ENCODE measurements at places on chromosomes 1 and 21.

DNA sequence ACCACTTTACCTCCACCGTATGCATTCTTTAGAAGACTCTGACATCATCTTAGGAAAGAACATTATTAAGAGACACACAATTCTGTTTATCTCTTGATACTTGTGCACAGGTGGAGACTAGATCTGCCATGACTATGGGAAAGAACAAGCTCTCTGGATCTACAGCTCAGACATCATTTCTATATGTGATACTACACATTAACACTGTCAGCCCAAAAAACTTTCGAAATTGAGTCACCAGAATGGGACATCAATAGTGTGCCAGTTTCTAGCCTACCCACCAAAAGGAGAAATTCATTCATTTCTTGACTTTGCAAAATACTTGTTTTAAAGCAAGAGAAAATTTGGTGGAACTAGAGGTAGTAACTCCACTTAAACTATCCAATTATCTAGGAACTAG is 6.0 kb upstream of the EVI5 start:
- DNase-seq: no peak

DNA sequence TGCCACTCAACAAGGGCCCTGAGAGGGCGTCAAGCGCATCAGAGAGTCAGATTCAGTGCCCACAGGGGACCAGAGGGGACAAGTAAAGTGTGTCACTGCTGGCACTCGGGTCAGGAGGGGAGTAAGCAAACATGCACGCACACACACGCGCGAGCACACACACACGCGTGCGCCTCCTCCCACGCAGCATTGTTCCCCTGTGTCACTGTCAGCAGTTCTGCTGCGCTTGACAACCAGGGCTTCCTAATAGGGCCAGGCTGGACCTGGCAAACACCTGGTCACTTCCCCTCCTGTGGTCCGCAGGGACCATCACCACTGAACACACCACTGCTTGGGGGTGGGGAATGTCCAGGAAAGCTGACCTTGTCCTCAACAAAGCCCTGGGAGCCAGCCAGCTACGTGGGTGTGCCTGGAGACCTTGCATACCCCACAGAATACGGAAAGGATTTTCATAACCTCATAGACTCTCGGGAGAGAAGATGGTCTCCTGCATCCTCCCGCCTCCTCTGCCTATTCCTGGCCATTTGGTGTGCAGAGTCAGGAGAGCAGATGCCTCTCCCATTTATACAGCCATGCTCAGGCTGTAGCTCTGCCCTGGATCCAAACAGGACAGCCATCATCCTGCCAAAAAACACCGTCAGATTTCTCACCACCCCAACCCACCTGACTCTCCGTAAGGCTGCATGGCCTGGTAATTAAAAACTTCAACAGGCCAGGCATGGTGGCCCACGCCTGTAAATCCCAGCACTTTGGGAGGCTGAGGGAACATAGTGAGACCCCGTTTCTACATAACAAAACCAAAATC is 73.2 kb downstream of the SSBP3 start:
- no peak for DNase-seq

- DNase-seq: no peak
Measured at GRCh38 chr1:166876540-166876838, 425 bp upstream of the TADA1 start.

DNA sequence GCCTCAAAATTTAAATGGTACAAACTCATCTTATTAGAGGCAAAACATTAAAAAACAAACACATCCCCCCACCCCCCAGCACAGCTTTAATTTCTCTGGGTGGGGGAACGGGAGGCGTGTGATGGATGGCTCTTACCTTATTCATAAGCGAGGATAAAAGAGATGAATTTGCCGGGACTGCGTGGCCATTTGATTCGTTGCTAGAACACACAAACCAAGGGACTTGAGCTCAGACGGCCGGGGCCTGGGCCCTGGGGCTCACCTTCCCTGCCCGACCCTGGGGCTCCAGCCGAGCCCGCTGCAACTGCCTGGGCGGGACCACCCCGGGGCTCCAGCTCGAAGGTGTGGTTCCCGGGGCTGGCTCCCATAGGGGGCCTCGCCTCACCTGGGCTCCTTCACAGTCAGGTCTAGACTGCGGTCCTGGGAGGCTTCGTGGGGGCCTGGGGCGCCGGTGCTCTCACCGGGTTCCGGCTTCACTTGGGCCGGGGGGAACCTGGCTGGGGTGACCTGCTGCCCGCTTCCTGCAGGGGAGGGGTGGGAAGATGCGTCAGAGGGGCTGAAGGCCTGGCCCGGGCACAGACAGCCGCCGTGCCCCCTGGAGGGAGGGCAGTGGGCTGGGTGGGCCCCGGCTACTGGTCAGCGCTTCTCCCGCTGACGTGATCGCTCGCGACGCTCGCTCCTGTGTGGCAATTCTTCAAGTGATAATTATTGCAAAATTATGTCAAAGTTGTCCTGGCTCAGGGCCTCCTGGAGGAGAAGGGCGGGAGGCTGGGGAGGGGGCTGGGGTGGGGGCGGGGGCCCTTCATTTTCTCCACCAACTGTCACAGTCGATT is 145.7 kb downstream of the CASZ1 start:
- no peak for DNase-seq

DNA sequence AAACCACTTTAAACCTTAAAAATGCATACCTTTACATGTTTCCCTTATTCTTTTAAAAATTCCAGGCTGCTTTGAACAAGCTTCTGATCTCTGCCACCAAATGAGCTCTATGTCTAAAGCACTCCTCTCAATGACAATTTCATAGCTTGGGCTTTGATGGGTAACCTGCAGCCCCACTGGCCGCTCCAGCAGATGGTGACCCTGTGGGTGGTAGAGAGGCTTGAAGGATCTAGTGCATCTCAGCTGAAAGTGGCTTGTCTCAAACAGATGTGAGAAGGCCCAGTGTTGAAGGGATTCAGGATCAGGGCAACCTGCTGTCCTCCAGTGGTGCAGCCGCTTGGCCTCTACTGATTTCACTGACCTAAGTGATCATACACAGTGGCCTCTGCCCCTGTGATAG is 84.7 kb upstream of the IRF2BP2 start:
- DNase-seq: no peak

DNA sequence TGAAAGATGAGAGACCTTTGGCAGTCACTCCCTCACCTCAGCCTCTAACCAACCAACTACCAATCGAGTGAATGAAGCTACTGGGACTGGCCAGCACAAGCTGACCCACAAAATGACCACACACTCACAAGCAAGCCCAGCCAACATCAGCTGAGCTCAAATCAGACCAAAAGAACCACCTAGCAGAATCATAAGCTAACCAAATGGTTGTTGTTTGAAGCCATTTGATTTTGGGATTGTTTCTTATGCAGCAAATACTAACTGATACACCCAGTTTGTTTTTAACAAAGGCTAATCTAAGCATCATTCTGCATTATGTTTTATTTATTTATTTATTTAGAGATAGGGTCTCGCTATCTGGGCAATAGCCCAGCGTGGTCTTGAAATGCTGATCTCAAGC is 310.4 kb downstream of the SETD4 start:
- no peak for DNase-seq

DNA sequence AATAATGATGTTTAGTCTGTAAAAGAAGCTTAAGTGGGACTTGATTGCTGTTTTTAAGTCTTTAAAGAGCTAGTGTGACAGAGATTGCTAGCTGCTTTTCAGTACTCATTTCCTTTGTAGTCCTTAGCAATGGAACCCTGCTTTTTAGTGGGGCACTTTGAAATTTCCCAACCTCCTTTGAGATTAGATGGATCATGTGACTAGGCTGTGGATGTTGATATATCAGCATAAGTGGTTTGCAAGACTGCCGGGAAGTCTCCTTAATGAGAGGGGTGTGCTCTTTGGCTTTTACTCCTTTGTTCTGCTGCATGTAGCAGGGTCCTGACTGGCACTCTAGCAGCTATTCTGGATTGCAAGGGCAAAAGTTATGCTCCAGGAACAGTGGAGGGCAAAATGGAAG is 11.2 kb upstream of the RCOR3 start:
- no peak for DNase-seq

DNA sequence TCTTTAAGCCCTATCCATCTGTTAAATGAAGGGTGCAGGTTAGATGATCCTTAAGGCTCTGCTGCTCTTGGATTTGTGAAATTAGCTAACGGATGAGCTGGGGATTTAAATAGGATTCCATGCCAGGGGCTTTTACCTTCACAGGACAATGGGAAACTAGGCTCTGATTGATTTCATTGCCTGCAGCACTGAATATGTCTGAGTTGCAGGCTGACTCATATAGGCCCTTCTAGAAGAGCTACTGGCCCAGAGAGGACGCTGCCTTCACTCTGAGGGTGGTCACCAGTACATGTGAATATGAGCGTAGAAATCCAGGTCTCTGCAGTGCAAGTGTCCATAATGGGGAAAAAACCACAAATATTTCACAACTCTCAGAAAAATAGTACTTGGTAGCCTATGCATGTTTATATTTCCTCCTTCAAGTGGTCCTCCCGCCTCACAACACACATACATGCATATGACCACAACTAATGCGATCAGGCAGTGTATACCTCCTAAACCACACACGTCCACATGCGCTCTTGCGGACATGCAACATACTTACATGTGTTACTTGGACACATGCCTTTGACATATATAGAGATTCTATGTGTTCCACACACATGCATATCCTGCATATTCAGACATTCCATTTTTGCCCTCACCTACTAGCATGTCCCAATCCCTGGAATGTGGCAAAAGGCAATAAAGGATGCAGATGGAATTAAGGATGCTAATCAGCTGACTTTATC is 233.8 kb upstream of the JUN start:
- DNase-seq: no peak

- no peak for DNase-seq
Measured at GRCh38 chr1:41515131-41515678, 30.7 kb upstream of the EDN2 start.

DNA sequence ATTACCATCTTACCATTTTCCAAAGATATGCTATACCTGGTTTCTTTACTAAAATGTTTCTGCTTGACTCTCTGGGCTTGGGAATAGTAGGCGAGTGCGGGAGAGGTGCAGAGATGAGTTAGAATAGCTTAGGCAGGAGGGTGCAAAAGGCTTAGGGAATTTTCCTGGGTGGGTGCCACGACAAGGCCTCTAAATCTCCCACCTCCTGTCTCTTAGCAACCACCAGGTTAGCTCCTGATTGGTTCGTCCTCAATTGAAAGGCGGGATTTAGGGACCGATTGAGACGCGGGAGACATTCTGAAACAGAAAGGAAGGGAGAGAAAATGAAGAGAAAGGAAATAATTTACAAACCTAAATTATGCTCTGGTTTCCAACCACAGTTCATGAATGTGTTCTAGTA is 3.1 kb downstream of the ACKR1 start:
- no peak for DNase-seq

DNA sequence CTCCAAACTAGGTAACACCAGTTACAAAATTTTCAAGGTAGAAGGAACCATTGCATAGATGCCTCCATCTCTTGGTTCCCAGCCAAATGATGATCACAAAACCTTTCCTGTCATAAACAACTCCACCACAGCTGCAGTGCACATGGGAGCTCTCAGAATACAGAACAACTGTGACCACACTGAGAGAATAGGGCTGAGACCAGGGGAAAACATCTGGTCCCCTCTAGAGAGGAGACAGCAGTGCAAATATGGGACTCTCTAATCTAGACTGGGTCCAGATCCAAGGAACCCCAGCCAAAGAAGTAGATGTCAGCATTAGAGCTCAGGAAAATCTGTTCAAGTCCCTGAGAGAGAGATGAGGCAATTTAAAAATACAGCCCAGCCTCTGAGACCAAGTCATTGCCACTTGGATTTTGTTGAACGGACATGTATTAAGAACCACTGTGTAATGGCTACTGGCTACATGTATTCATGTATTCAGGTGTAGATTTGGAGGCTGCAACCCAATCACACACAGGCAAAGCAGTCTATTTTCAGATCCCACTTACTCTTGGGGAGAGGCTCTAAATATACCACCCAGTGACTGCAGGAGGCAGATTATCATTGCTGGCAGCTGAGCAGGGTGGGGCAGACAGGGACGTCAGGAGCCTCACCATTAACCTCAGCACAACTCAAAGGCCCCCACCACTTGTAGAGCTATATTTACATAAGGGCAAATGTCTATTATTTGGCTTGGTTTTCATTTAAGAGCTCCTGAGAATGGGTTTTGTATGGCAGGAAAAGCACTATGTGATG is 7.6 kb upstream of the RXRG start:
- DNase-seq: no peak

DNA sequence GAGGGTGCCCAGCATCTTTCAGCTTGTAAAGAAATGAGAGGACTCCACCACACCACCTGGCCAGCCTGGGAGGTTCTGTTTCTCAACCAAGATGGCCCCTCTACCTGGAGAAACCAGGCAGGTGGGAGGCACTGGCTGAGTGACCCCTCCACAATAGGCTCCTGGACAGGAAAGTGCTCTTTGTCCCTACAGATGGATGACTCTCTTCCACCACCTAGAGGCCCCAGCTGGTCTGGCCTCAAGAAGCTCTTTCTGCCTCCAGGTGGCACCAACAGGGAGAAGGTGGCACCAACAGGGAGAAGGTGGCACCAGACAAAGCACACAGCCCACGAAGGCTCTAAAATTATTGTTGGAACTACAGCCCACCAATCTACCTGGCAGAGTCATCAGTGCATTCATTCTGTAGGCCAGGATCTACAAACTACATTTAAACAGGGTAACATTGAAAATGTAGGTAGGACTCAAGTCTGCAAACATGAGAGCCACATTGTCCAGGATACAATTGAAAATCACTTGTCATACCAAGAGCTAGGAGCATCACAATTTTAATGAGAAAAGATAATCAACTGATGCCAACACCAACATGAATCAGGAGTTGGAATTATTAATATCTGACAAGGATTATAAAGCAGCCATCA is 14.4 kb downstream of the TMPRSS3 start:
- DNase-seq: no peak

GRCh38 chr1:36740446-36740845 is 257.7 kb upstream of the CSF3R start:
- no peak for DNase-seq

DNA sequence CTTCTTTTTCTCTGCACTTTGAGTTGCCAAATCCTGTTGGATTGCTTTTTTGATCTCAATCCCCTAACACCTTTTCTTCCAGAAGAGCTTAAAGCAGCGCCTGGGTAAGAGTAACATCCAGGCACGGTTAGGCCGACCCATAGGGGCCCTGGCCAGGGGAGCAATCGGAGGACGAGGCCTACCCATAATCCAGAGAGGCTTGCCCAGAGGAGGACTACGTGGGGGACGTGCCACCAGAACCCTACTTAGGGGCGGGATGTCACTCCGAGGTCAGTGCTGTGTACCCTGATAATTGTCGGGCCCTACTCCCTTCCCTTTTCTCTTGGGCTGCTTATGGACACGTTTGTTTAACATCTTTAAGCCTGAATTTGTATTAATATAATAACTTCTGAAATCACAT is 8.3 kb downstream of the CHTOP start:
- no peak for DNase-seq

GRCh38 chr1:103337779-103338178 is 187.7 kb upstream of the RNPC3 start:
- DNase-seq: no peak

- no peak for DNase-seq
Measured at GRCh38 chr1:184792450-184792969, 37.9 kb upstream of the EDEM3 start.

DNA sequence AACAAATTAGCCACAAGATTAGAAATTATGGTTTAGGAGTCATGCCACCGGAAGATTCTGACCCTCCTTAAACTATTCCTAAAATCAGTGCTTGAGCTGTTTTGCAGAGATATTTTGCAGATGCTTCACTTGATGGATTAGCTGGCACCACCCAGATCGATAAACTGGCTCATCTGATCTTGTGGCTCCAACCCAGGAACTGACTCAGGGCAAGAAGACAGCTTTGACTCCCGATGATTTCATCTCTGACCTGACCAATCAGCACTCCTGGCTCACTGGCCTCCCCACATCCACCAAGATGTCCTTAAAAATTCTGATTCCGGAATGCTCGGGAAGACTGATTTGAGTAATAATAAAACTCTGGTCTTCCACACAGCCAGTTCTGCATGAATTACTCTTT is 221.6 kb downstream of the RHOU start:
- no peak for DNase-seq
